ENCODE measurements at places on chromosomes 11 and 22.

- H3K27me3 ChIP-seq: peaks cover 54% of the 10 kb centered on the region
- H3K36me3 ChIP-seq: no peaks in the 10 kb centered on the region
- no peak overlapping the region for H3K27ac ChIP-seq
- H3K4me3 ChIP-seq: no peak overlapping the region
Measured at GRCh38 chr11:46188017-46188416, 66.8 kb upstream of the PHF21A start.

DNA sequence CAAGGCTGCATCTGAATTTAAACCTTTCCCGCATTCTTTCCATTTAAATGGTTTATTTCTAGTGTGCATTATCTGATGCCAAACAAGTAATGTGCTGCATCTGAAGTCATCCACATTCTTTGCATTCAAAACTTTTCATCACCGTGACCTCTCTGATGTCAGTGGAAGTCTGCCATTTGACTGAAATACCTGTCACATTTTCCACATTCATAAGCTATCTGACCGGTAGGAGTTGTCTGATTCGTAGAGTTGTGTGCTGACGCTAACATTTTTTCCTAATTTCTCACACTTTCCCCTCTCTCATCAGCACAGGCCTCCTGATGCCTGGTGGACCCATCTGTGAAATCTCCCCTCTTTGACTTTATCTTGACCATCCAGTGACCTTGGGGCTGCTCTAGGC lies 79.9 kb upstream of the BARX2 start:
- H3K4me1 ChIP-seq: peaks cover 9% of the 10 kb centered on the region
- peaks cover 8% of the 10 kb centered on the region for H3K27me3 ChIP-seq
- no peak overlapping the region for H3K27ac ChIP-seq
- no peak for DNase-seq
- H3K36me3 ChIP-seq: no peaks in the 10 kb centered on the region

DNA sequence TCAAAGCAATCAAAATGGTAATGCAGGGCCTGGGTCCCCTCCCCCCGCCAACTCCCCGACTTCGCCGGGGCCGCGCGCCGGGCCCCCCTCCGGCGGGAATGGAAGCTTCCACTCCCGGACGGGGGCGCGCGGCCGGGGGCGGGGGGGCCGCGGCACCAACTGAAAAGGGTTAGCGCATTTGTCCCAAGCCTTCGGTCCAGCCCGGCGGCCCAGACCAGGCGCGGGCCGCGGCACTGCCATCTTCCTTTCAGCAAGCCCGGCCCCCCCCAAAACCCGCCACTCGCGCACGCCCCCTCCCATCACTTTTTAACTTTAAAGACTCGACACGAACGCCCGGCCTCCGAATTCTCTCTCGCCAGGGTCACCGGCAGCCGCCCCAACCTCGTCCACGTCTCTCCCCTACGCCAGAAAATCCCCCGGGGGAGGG lies 2.8 kb downstream of the PHF21B start:
- no peak overlapping the region for H3K4me3 ChIP-seq
- no peak for DNase-seq
- peaks cover 13% of the 10 kb centered on the region for H3K4me1 ChIP-seq
- H3K27ac ChIP-seq: no peak overlapping the region
- H3K27me3 ChIP-seq: peaks cover 58% of the 10 kb centered on the region

DNA sequence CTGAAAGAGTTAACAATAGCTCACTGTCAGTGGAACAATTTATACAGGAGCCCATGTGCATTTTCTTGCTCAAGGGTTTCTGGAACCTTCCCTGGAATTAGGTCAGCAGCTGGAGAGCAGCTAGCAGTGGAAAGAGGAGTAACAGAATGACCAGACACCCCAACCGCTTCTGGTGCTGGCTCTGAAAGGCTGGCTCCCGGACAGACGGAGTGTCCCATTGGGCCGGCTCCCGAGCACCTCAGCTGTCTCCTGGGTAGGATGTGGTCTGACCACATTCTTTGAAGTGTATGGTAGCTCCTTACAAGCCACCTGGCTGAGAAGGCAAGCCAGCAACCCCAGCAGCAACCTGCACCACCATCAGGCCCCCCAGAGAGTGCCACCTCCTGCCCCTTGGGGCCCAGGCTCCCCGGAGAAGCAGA lies 44.7 kb downstream of the ABTB2 start:
- DNase-seq: peak; percentile 74
- peaks cover 41% of the 10 kb centered on the region for H3K27me3 ChIP-seq
- H3K36me3 ChIP-seq: no peaks in the 10 kb centered on the region
